ENCODE measurements at places on chromosomes 6 and 20.

DNA sequence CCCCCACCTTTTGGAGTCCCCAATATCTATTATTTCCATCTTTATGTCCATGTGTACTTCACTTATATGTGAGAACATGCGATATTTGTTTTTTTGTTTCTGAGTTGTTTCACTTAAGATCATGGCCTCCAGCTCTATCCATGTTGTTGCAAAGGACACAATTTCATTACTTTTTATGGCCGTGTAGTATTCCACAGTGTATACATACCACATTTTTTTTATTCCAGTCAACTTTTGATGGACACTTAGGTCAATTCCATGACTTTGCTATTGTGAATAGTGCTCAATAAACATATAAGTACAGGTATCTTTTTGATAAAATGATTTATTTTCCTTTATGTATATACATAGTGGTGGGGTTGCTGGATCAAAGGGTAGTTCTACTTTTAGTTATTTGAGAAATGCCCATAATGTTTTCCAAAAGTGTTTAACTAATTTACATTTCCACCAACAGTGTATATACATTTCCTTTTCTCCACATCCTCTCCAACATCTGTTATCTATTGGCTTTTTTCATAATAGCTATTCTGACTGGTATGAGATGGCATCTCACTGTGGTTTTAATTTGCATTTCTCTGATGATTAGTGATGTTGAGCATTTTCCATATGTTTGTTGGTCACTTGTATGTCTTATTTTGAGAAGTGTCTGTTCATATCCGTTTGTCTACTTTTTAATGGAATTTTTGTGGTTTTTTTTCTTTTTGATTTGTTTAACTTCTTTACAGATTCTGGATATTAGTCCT, 34.0 kb upstream of the COL10A1 start:
- DNase-seq: no peak

GRCh38 chr6:154428897-154429296, 72.3 kb upstream of the IPCEF1 start:
- no peak for DNase-seq

DNA sequence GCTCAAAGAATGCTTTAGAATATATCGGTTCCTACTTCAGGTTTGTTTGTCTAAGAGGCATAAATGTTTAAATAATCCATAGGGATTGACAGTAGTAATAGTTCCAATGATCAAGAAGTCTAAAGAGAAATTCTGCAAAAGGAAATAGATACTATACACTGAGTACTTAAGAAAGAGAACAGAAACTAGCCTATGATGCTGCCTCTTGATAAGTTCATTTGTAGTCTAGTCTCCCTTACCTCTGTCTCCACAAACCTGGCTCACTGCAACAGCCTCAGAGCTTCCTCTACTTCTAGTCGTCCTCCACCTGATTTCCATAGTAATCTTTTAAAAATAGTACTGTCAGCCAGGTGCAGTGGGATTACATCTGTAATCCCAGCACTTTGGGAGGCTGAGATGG, 511.8 kb downstream of the LMBRD1 start:
- DNase-seq: no peak

- no peak for DNase-seq
Observed at GRCh38 chr20:14444106-14444505, 106.7 kb upstream of the FLRT3 start.

GRCh38 chr6:122431780-122432179, 32.3 kb downstream of the HSF2 start:
- DNase-seq: no peak

All from activated T-cell treated with anti-CD3 and anti-CD28 coated beads for 24 hours (primary cell).